ENCODE measurements at places on chromosomes 11 and 22.

- DNase-seq: no peak
Observed at GRCh38 chr11:67422891-67423290, 5.4 kb upstream of the RPS6KB2 start.

- no peak for DNase-seq
Observed at GRCh38 chr11:88250566-88251242, 75.5 kb upstream of the RAB38 start.

DNA sequence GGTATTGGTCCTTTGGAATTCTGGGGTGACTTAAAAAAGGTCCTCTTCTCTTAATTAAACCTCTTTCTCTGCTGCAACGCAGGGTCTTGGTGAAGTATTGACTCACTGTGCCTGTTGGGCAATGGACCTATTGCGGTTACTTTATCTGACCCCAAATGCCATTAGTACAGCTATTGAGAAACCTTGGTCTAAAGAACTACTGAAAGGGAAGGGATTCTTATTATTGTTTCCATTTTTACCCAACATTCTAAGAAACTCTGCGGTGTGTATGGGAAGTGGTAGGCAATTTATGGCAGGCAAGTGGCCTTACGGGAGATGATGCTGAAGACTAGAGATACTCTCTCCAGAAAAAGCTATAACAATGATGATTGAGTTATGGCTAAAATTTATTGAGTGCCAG lies 12.5 kb downstream of the SLC6A5 start:
- no peak for DNase-seq

- no peak for DNase-seq
Observed at GRCh38 chr11:841981-842369, 354 bp downstream of the POLR2L start.

GRCh38 chr11:105975128-105975527 lies 46.9 kb downstream of the MSANTD4 start:
- DNase-seq: no peak

DNA sequence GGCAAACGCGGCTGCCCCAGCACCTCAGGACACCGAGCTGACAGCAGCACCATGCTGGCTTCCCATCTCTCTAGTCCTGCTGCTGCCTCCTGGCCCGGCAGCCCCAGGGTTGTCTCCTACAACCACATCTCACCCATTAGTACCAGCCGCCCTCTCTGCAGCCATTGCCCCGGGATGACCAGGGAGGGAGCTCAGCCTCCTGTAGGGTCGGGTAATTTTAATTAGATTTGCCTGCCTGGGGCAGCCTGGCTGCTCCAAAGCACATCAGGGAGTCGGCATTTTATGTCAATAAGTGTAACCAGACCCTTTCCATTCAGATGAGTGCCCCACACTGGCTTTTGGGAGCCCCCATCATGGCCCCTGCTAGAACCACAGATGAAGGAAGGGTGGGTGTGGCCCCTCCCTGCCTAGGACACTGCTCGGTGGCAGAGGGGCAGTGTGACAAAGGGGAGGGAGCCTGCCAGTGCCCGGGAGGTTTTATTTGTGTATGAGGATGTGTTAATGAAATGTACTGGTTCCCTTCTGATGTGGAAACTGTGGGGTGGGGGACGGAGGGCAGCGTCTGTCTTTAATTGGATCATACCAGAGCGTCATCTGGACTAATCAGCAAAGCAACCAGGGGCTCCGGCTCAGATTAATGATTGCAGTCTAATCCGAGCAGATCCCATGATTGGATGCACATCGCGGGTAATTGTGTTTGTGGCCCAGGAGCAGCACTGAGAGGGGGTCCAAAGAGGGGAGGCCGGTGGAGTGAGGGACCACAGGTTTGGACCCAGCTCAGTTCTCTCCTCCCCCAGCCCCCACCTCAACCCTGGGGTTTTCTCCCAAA lies 125.3 kb downstream of the FEZ1 start:
- DNase-seq: peak; percentile 60

DNA sequence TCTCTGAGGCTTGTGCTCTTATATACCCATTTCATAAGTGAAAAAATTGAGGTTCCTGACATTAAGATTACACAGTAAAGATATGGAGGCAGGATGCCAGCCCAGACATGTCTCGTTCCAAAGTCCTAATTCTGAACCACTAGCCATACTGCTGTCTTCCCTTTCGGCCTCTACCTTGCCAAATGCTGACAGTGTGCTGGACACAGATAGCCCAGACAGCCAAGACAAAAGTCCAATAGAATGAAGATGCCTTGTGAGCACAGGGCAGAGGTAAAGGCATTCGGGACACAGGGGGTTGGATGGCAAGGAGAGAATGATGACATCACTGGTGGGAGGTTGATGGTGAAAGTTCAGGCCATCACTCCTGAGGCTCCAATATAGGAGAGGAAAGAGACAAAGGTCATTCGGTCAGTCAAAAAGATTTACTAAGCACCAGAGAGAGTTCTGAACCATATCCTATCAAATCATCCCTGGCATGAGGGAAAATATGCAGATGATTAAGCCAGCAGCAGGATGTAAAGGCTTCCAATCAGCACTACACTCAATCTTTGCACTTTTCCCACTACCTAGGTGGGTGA lies 174.0 kb upstream of the MTMR2 start:
- no peak for DNase-seq

- no peak for DNase-seq
Observed at GRCh38 chr11:129974237-129974636, 28.4 kb downstream of the PRDM10 start.

DNA sequence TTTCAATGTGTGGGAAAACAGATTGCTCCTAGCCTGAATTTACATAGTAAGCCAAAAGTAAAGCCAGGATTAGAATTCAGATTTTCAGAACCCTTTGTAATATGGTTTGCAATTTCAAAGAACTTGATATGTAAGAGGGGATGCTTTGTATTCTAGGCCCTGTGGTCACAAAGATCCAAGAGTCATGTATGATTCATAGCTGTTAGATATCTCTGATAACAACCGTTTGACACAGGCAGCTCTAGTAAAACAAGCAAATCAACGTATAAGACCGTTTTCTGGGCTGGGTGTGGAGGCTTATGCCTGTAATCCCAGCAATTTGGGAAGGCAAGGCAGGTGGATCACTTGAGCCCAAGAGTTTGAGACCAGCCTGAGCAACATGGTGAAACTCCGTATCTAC lies 79.6 kb downstream of the EMSY start:
- DNase-seq: no peak

GRCh38 chr11:72217841-72218240 lies 1.2 kb downstream of the FOLR2 start:
- no peak for DNase-seq

GRCh38 chr11:79346021-79346420 lies 94.8 kb downstream of the TENM4 start:
- no peak for DNase-seq

- no peak for DNase-seq
Observed at GRCh38 chr11:104866815-104867214, 31.4 kb downstream of the CASP12 start.

- DNase-seq: no peak
Observed at GRCh38 chr11:15800111-15800800, 556.1 kb downstream of the SOX6 start.

All from NCI-H524 treated with DMSO at 0.1 percent for 48 hours (cell line).